ENCODE measurements at places on chromosomes 1 and 21.

DNA sequence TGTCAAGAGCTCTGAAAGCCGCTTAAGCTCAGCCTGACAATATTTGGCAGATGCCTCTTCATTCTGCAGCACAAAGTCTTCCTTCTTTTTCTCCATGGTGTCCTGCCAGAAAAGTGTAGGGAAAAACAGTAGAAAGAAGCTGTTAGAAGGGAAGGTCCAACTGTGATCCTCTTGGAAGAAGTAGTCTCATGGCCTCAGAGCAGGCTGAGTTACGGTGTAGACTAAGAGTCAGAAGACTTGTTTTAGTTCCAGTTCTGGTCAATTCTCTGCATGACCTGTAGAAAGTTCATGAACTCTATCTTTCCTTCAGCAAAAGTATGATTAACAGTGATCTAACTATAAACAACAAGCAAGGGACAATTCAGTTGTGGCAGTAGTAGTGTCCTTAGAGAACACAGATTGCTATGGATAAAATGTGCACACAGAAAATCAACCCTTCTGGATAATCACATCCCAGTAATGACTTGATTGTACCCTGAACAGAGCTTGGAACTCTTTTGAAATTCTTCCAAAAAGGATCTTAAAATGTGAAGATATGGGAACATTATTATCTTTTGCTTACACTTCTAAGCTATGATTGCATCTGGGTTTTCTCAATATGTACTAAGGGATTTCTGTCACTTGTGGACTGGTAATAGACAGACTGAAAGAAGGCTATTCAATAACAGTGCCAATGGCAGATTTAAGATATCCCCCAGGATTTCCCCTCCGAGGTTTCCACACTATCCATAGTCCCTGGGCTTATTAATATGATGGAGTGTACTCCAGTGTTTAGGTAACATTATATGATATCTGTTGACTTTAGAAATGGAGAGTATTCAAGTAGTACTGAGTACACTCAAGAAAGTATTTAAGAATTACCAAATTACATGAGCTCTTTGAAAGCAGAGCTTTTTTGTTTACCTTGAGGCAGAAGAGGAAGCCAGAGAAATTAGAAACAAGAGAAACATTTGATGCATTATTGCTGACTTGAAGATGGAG, 22.1 kb upstream of the GBP2 start:
- no peak for DNase-seq

DNA sequence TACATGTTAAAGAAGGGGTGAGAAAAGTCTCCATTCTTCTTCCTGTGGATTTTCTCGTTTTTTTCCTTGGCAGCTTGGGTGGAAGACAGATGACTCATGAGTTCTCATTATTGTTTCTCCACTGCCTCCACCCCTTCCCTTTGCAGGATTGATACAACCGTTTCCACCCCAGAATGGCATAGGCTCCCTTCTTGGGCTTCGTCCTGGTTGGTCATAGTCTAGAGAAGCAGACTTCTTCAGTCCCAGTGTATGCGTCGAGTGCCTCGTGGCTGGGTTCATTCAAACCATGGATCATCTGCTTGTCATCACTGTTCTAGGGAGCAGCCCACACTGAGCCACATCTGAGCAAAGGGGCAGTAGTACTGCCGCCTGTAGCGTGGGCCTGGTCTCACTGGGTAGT, 13.7 kb downstream of the PTGFRN start:
- DNase-seq: no peak

DNA sequence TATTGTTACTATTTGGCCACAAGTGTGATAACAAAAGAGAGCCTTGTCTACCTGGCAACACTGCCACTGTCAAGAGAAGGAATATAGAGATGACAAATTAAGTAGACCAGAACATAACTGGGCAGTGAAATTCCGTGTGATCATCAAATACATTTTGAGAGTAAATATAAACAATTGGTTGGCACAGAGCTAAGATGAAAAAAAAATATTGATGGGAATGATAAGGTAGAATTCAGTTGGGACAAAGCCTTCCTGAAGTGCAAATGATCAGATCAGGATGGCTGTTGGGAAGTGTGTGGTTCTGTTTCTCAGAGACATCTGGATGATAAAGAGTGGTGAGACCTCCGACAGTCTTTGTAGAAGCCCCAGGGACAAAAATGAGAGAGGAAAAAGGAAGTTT, 205.5 kb upstream of the CAMK1G start:
- DNase-seq: no peak

GRCh38 chr1:200082329-200082728, 54.8 kb downstream of the NR5A2 start:
- no peak for DNase-seq

DNA sequence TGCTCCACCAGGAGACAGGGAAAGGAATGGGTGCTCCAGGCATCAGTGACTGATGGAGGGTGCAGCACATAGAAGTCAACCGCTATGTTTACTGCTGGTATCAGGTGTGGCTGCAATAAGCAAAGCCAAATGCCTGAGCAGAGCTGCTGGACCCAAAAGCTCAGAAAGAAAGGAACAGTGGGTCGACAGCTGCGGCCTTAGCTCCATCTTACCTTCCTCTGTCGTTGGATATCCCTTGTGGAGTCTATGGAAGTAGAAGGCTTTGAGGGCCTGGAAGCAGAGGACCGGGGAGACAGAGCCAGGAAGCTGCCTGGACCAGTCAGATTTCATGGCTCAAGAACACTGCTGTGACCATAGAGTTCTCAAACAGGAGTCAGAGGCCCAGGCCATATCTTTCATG, 45.3 kb downstream of the RIMS3 start:
- no peak for DNase-seq

GRCh38 chr1:6612641-6613360, 730 bp upstream of the PHF13 start:
- no peak for DNase-seq
